ENCODE measurements at places on chromosomes 3 and 15. TPM values are rescaled to one million over a fixed set of nuclear protein-coding genes. Genes with fewer than 3 reads are reported as not detected.
A peak's percentile ranks its signal among the peaks of the same experiment; 100 is the strongest.

DNA sequence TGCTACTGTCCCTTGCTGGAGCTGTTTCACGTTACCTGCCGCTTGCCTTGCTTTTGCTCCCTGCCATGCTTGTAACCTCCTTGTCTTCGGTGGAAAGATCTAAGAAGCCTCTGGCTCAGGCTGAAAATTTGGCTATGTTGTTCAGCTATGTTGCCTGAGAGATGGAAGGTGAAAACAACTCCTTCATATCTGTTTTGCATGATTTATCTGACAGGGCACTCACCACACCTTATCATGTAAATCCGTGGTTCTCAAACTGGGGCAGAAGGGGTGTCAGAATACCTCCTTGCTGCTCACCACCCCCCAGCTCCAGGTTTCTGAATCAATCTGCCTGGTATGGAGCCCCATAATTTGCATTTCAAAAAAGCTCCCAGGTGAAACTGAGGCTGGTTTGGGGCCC lies 6.5 kb upstream of the CORO2B start:
- no peak for DNase-seq
- H3K36me3 ChIP-seq, result no peaks in the 10 kb centered on the region
- no peak overlapping the region for H3K27ac ChIP-seq
- H3K4me1 ChIP-seq, result no peaks in the 10 kb centered on the region

GRCh38 chr15:77474310-77474988 lies 53.8 kb downstream of the HMG20A start:
- no peak overlapping the region for H3K4me3 ChIP-seq
- H3K36me3 ChIP-seq, result peaks cover 11% of the 10 kb centered on the region
- H3K27ac ChIP-seq, result no peak overlapping the region
- no peaks in the 10 kb centered on the region for H3K4me1 ChIP-seq
- H3K27me3 ChIP-seq, result no peaks in the 10 kb centered on the region

Gene CNTN6
- 0.11 TPM for polyA plus RNA-seq

Gene EXD1
- polyA plus RNA-seq, result not detected

GRCh38 chr3:25751725-25752124 lies 31.5 kb downstream of the NGLY1 start:
- H3K4me1 ChIP-seq, result no peaks in the 10 kb centered on the region
- H3K4me3 ChIP-seq, result no peak overlapping the region
- no peaks in the 10 kb centered on the region for H3K27me3 ChIP-seq
- H3K27ac ChIP-seq, result no peak overlapping the region

DNA sequence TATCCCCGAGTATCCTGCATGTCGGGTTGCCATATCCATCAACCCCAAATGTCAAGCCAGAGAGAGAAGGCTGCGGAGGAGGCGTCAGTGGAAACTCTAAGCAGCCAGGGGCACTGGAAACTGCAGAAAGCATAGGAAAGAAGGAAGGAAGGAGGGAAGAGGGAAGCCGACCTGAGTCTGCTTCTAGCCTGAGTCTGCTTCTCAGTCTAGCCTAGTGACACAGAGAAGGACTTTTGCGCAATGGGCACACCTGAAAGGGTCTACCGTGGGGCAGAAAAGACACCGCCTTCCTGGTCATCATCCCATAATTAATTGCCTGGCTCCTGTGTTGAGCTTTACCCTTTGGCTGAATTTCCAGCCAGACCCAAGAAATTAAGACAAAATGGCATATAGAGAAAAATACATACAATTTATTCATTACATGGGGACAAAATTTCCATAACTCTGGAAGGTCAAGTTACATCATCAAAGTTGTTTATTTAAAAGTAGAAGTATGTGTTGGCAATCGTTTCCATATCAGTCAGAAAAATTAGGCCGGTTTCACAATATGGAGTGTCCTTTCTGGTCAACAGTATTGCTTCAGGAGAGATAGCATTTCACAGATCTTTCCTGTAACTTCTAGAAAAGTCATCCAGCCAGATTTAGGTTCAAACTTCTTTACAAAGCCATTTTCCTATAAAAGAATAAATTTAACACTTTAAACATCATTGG lies 10.3 kb downstream of the BCL2A1 start:
- no peaks in the 10 kb centered on the region for H3K36me3 ChIP-seq
- no peak overlapping the region for H3K27ac ChIP-seq
- DNase-seq, result no peak
- peaks cover 4% of the 10 kb centered on the region for H3K4me1 ChIP-seq

DNA sequence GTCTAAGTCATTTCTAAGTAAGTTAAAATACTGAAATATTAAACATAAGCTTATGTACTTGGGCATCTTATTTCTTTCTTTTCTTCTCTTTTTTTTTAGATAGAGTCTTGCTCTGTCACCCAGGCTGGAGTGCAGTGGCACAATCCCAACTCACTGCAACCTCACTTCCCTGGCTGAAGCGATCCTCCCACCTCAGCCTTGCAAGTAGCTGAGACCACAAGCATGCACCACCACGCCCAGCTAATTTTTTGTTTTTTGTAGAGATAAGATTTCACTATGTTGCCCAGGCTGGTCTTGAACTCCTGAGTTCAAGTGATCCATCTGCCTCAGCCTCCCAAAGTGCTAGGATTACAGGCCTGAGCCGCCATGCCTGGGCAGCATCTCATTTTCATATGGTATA lies 16.0 kb upstream of the ZNF710 start:
- no peaks in the 10 kb centered on the region for H3K4me1 ChIP-seq
- no peak overlapping the region for H3K4me3 ChIP-seq
- no peaks in the 10 kb centered on the region for H3K27me3 ChIP-seq
- H3K27ac ChIP-seq, result no peak overlapping the region
- DNase-seq, result no peak

GRCh38 chr3:175956964-175957363 lies 1097.8 kb downstream of the NAALADL2 start:
- DNase-seq, result no peak
- no peaks in the 10 kb centered on the region for H3K4me1 ChIP-seq
- H3K4me3 ChIP-seq, result no peak overlapping the region
- no peaks in the 10 kb centered on the region for H3K36me3 ChIP-seq
- H3K27ac ChIP-seq, result no peak overlapping the region
- H3K27me3 ChIP-seq, result no peaks in the 10 kb centered on the region

Gene CD200
- polyA plus RNA-seq, result 8.5 TPM

DNA sequence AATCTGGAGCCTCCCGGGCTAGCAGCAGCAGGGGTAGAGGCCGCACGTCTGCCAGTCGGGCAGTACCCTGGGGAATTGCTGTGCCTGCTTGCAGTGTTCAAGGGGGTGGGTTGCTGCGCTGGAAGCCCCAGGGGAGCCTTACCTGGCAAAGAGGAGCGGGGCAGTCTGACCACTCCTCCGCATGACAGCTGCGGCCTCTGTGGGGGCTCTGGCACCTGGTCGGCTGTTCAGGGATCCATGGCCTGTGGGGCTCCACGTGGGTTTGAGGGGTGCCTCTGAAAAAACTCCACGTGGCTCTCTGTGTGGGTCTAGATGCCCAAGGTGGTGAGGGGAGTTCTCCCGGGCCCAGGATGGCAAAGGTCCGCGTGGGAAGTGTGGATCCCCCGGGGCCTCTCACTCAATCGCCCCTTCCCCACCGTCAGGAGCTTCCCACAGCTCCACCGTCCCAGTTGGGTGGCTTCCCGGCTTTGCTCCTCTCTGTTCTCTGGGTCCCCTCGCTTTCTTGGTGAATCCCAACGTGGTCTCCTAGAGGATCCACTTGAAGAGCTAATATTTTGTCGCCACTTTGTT lies 184.5 kb downstream of the EFHB start:
- no peaks in the 10 kb centered on the region for H3K36me3 ChIP-seq
- H3K4me1 ChIP-seq, result no peaks in the 10 kb centered on the region
- H3K27me3 ChIP-seq, result no peaks in the 10 kb centered on the region

GRCh38 chr15:59371458-59372351 lies 966 bp downstream of the MYO1E start:
- peak overlapping the region; percentile 93 for H3K4me3 ChIP-seq
- DNase-seq, result peak; percentile 49
- H3K27ac ChIP-seq, result peak overlapping the region; percentile 98
- no peaks in the 10 kb centered on the region for H3K27me3 ChIP-seq

- no peaks in the 10 kb centered on the region for H3K4me1 ChIP-seq
- no peak for DNase-seq
- no peak overlapping the region for H3K4me3 ChIP-seq
- no peaks in the 10 kb centered on the region for H3K36me3 ChIP-seq
- no peaks in the 10 kb centered on the region for H3K27me3 ChIP-seq
- no peak overlapping the region for H3K27ac ChIP-seq
Measured at GRCh38 chr3:28080716-28081115, 160.7 kb upstream of the CMC1 start.

Gene SLC2A2
- polyA plus RNA-seq, result 31.0 TPM

Gene SI
- 0.11 TPM for polyA plus RNA-seq

DNA sequence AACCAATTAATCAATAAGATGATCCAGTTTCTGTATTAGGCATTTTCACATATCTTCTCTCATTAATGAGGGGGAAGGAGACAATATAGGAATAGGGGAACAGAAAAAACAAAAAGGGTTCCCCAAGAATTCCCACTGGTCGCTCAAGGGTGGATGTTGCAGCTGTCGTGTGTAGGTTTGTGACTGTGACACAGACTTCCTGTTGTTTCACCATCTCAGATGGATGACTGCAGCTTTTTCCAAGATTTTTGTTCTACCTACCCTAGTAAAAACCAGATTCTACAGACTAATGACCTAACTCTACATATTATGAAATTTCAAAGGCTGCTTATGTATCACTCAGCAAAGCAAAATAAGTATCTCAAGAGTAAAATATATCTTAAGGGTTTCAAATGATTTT lies 73.7 kb upstream of the MB21D2 start:
- H3K4me3 ChIP-seq, result no peak overlapping the region
- DNase-seq, result no peak
- no peak overlapping the region for H3K27ac ChIP-seq
- H3K36me3 ChIP-seq, result no peaks in the 10 kb centered on the region

Gene PLA2G4E
- not detected for polyA plus RNA-seq

DNA sequence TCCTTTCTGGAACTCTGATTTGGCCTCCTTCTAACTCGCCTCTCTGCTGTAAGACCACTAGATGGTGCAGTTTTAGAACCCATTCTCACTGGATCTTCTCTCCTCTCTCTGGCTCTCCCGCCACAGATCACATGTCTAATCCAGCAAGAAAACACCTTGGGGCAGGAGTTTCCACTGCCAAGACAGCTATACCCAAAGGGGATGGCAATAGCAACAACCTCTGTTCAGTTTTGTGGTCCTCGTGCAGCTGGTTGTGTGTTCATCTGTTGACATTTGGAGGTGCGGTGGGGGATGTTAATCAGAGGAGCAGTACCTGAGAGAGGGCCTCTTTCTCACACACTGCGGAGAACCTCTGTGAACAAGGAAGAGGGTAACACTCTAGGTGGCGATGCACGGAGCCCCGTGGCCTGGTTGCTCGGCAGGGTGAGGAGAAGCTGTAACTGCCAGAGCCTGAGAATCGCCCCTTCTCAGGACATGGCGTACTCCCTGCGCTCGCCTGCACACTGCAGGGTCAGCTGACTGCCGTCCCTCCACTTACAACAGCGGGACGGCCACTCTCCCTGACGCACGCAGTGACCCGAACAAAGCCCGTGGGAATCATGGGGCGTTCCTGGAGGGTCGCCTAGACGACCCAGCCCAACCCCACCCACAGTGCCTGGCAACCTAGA lies at the start of gene TEX55:
Gene TEX55, plus strand, starts transcription at position 666 of the 668 bp plus-strand sequence. CDS start 25 bp downstream, outside the sequence.
- H3K4me3 ChIP-seq, result peak within 1 kb of the TSS; percentile 21
- no peak for DNase-seq
- H3K27ac ChIP-seq, result no peak within 1 kb of the TSS
- no peaks in the 10 kb centered on the region for H3K36me3 ChIP-seq
- H3K27me3 ChIP-seq, result no peaks in the 10 kb centered on the region

GRCh38 chr3:193970773-193971206 lies 165.2 kb upstream of the HES1 start:
- no peak overlapping the region for H3K4me3 ChIP-seq
- H3K36me3 ChIP-seq, result no peaks in the 10 kb centered on the region
- H3K4me1 ChIP-seq, result no peaks in the 10 kb centered on the region
- no peak for DNase-seq
- H3K27me3 ChIP-seq, result no peaks in the 10 kb centered on the region
- no peak overlapping the region for H3K27ac ChIP-seq

DNA sequence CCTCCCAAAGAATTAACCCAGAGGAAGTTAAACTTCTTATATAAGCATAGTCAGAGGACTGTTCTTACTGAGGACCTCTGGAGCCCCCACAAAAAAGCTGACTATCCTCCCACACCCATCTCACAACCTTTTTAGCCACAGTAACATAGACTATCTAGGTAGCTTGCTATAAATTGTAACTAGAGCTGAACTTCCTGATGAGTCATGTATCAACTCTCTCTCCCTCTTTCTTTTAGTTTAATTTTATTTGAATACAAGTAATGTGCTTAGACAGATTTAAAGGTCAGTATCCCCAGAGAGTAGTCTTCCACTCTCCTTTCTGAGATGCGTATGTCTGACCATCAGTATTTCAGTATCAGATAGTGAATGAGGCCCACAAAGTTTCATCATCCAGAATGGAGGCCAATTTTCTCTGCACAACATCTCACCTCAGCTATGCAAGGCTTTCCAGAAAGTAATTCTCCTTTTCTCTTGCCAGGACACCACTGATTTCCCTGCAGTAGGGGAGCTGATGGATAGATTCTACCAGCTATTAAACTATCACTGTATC lies 104.0 kb upstream of the MYRIP start:
- DNase-seq, result no peak
- H3K36me3 ChIP-seq, result no peaks in the 10 kb centered on the region
- no peak overlapping the region for H3K27ac ChIP-seq
- H3K27me3 ChIP-seq, result no peaks in the 10 kb centered on the region
- no peak overlapping the region for H3K4me3 ChIP-seq

Gene GPR149
- not detected for polyA plus RNA-seq

GRCh38 chr3:71360764-71361163 lies 222.8 kb downstream of the FOXP1 start:
- no peaks in the 10 kb centered on the region for H3K36me3 ChIP-seq
- H3K4me3 ChIP-seq, result no peak overlapping the region
- DNase-seq, result no peak
- H3K27ac ChIP-seq, result no peak overlapping the region
- H3K4me1 ChIP-seq, result no peaks in the 10 kb centered on the region

- H3K27ac ChIP-seq, result no peak overlapping the region
- H3K4me1 ChIP-seq, result no peaks in the 10 kb centered on the region
- H3K4me3 ChIP-seq, result no peak overlapping the region
- DNase-seq, result no peak
- no peaks in the 10 kb centered on the region for H3K27me3 ChIP-seq
- no peaks in the 10 kb centered on the region for H3K36me3 ChIP-seq
Measured at GRCh38 chr15:53447053-53447574, 312.3 kb downstream of the WDR72 start.

- H3K27me3 ChIP-seq, result no peaks in the 10 kb centered on the region
- peak overlapping the region; percentile 94 for H3K4me3 ChIP-seq
- no peaks in the 10 kb centered on the region for H3K36me3 ChIP-seq
- DNase-seq, result peak; percentile 43
- H3K27ac ChIP-seq, result peak overlapping the region; percentile 79
Measured at GRCh38 chr3:18423401-18424212, 1.5 kb downstream of the SATB1 start.

GRCh38 chr15:48644827-48645557 lies 517 bp downstream of the FBN1 start:
- peak; percentile 89 for DNase-seq
- H3K4me3 ChIP-seq, result peak overlapping the region; percentile 73
- H3K4me1 ChIP-seq, result peaks cover 3% of the 10 kb centered on the region
- no peaks in the 10 kb centered on the region for H3K27me3 ChIP-seq
- peak overlapping the region; percentile 63 for H3K27ac ChIP-seq

Measured in kidney (tissue), 22 donors.